Effector CD8-positive, alpha-beta T cell (primary cell): ENCODE measurements at places on chromosomes 16 and 17.

GRCh38 chr17:72600934-72601333 is 480.1 kb downstream of the SOX9 start:
- DNase-seq, result no peak

DNA sequence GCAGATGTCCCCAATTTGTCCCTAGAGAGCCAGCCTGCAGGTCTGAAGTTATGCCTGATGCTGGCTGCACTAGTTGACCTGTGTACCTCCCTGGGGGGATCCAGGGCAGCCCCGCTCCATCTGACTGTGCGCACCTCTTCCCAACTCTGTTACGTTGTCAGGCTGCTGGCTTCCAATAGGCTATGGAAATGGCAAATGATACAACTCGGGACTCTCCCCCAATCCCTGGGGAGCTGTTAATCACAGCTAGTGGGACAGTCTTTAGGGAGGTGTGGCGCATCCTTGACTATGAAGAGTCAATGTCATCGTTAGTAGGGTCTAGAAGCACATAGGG is 30.1 kb downstream of the GPRC5B start:
- no peak for DNase-seq

- DNase-seq, result no peak
Observed at GRCh38 chr16:4232541-4233386, 9.1 kb downstream of the SRL start.

DNA sequence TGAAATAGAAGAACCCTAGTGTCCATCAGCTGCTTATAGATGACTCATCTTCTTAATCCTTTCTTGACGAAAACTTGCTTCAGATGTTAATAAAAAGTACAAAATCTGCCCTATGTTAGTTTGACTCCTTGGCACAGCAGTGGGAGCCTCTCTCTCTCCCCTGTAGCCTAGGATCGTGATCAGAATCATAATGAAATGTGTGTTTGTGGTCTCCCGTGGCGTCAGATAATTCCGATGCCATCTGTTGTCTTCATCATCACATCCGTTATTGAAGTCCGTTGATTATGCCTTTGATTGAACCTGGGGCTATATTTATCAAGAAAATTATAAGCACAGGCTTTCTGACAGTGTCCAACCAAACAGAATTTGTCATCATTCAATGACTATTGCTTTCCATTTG is 102.5 kb downstream of the BMERB1 start:
- DNase-seq, result no peak

DNA sequence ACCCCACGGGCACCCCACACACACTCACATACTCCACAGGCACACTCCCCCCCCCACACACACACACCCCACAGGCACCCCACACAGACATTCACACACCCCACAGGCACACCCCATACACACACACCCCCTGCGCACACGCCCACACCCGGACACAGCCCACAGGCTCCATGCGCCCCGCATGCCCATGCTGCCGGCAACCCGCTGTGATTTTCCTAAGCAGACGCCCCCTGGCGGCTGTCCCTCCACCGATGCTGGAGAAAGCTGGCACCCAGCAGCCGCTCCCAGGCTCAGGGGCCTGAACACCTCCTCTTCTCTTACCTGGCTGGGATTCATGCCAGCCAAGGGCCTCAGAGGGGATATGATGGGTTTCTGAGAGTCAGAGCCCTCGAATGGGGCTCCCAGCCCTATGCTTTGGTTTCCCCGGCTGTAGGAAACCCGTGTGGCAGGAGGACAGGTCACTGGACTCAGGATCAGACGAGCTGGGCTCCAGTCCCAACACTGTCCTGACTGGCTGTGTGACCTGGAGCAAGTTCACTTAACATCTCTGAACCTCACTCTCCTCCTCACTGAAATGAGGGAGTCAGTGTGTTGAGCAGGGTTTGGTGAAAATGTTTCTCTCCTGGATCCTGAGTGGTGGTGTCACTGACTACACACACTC is 19.6 kb upstream of the TNFRSF13B start:
- peak; percentile 55 for DNase-seq

DNA sequence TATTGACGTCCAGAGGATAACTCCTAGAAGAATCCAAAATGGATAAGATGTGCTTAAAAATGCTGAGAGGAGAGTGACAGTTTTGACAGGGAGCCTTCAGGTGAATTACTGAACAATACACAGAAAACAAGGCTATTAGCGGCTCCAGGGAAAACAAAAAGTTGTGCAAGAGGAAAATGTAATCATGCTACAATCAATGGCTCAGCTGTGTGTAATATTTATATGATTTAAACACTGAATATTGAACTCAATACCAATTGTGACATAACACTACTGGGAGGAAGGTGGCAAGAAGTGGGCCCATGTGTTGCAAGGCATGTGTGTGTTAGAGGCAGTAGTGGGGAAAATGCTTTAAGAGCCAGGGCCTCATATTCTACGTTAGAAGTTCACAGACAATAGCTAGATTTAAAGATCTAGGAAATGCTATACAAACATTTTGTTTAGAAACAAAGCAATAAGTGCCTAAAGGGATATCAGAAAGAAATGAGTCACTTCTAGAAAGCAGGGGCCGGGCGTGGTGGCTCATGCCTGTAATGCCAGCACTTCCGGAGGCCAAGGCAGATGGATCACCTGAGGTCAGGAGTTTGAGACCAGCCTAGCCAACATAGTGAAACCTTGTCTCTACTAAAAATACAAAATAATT is 253.2 kb upstream of the IRX5 start:
- no peak for DNase-seq

DNA sequence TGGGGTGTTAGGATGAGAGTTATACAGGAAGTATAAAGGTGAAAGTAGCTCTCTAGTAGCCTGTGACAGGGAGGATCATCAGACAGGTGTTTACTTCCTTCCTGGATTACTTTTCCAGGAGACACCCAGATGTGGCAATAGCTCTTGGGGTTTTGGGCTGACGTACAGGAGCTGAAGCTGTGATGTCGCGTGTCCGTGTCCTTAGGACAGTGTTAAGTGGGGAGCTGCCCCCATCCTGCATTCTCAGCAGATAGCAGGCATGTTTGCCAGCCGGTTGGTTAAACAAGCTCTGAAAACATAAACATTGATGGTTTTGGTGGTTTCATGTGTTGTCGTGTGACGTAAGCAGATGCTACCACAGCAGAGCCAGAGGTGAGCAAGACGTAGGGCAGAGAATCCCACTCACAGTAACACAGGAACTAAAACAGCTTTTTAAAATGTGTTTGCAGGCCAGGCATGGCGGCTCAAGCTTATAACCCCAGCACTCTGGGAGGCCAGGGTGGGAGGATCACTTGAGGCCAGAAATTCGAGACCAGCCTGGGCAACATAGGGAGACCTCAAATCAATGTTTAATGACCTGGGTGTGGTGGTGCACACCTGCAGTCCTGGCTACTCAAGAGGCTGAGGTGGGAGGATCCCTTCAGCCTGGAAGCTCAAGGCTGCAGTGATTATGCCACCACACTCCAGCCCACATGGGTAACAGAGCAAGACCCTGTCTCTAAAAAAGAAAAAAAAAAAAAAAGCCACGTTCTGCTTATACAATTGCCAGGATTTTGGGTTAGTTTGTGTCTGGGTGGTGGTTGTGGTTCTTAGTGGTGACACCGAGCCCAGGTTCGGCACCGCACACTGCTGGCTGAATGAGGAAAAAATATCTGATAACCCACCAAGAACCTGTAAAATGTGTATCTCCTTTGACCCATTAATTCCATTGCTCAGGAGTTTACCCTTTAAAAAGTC is 18.2 kb upstream of the IL17C start:
- DNase-seq, result peak; percentile 37

- DNase-seq, result no peak
Observed at GRCh38 chr17:57352665-57353175, 96.4 kb downstream of the MSI2 start.

GRCh38 chr17:76515274-76515949 is 14.2 kb upstream of the RHBDF2 start:
- peak; percentile 60 for DNase-seq

- no peak for DNase-seq
Observed at GRCh38 chr16:13061691-13062090, 160.3 kb downstream of the SHISA9 start.

DNA sequence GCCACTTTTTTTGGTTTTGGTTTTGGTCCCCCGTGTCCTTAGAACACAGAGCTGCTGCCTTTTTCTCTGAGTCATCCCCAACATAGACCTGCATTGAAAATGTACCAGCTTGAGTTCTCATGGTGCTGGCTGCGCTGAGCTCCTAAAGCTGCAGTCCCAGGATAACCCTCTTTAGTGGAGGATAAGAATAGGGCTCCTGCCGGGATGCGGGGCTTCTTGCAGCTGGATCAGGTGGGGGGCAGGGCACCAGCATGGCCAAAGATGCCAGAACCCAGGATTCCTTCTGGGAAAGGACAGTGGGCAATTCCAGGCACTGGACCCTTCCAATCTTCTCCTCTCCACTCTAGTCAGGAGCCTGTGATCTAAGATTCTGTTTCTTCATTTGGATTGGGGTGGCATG is 8.3 kb upstream of the CLUH start:
- no peak for DNase-seq

DNA sequence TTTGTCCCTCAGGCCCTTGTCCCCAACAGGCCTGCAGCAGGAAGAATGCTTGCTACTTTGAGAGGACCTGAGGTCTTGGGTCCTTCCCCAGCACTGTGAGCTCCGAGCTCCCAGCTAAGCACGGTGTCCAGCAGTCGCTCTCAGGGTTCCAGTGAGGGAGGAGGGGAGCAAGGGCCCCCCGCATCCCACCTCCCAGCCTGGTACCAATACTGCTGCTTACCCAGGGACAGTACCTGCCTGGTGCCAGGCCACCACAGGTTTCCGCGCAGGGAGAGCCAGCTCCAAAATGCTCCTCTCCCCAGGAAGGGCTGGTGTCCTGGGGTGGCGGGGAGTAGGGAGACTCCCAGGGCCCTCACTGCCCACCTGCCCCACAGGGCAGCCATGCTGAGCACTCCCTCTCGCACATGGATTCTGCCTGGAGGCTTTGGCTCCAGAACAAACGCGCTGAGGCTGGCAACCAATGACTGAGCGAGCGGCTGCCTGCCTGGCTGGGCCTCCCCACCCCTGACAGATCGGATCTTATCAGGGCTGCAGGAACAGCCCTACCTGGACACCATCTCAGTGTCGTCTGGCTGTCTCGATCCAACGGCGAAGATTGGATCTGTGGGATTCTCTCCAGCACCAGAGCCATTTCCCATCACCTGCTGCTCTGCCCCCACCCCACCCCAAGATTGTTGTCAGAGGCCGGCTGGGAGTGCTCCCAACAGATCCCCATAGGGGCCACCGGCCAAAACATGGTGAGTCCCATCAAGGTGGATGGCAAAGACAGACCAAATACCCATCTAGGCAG is 2.4 kb downstream of the DOK4 start:
- no peak for DNase-seq

GRCh38 chr17:48577946-48578615 is at the start of gene HOXB4:
Gene HOXB4 (minus strand): TSS chr17:48578350. CDS start chr17:48578319, 31 bp downstream.
- DNase-seq, result peak; percentile 55

DNA sequence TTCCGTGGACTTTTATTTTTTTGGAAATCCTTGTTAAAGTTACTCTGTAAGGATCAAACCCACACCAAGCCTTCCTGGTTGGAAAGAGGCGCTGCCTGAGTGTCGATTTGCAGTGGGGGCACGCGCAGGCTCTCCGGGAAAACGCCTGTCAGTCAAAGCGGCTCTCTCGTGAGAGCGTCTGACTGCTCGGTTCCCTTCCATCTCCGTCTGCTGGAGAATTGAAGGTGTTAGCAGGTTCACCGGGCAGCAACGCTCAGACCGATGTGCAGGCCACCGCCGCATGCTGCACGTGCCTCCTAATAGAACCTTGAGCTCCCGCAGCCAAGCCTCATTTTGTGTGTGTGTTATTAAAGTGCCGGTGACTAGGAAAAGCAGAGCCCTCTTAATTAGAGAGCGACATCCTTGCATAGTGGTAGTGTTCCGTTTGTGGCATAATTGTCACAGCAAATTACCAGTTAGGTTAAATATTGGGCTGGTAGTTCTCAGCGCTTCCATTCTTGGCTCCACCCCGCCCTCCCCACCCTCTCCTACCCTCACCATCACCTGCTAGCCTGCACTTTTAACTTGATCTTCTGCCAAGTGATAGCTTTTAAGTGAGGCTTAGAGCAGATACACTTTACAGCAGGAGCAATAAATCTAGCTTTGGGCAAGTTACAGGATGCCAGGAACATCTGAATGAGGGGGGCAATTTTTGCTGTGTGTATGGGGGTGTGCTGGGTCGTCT is 75.5 kb downstream of the RPA1 start:
- no peak for DNase-seq

DNA sequence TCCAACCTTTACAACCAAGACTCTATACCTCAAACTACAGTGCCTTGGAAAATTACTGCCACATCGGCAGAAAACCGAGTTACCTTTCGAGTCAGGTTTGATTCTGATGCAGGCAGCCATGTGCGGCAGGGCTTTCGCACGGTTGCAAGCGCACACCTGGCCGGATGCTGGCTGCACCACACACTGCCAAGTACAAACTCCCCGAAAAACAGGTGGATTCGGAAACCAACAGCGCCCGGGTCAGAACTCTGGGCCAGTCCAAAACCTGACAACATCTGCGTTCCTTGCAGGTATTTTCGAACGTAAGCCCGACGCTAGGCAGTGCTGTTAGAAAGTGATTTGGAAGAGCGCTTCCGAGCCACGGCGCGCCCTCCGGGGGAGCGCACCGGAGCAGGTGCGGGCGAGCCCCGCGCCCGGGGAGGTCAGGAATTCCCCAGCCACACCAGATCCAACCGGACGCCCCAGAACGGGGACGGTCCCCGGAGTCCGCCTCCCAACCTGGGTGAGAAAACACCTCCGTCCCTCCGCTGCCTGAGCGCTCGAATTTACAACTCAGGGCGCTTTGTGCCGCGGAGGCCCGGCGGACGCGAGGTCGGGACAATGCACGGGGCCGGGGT is 1.2 kb downstream of the USP7 start:
- peak; percentile 30 for DNase-seq

- DNase-seq, result no peak
Observed at GRCh38 chr17:5110816-5111215, 862 bp downstream of the ZNF232 start.

GRCh38 chr17:35390156-35390555 is 16.7 kb upstream of the SLFN11 start:
- DNase-seq, result no peak

- DNase-seq, result no peak
Observed at GRCh38 chr16:79287424-79287917, 313.1 kb downstream of the MAF start.

GRCh38 chr17:79085921-79086551 is 11.4 kb downstream of the ENGASE start:
- no peak for DNase-seq
